PC-9 (cell line): ENCODE measurements at places on chromosomes 7 and 10.

DNA sequence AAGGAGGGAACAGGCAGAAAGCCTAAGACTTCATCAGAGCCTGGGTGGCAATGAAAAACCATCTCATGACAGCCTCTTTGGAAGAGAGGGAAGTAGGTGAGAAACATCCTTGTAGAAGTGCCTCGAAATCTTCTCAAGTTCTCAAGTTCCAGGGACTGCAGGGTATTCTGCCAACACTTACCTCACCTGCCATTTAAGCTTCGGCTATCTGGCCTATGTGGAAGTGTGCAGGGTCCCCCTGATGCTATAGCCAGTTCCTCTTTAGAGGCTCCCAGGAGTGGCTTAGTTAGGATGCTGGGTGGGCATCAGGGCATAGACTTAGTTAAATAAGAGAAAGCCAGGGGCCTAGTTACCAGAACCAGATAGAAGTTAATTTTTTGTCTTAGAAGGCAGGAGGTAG lies 27.0 kb downstream of the ABCC2 start:
- no peak for DNase-seq

- DNase-seq = no peak
Observed at GRCh38 chr7:1092806-1093501, 5.0 kb downstream of the GPER1 start.

DNA sequence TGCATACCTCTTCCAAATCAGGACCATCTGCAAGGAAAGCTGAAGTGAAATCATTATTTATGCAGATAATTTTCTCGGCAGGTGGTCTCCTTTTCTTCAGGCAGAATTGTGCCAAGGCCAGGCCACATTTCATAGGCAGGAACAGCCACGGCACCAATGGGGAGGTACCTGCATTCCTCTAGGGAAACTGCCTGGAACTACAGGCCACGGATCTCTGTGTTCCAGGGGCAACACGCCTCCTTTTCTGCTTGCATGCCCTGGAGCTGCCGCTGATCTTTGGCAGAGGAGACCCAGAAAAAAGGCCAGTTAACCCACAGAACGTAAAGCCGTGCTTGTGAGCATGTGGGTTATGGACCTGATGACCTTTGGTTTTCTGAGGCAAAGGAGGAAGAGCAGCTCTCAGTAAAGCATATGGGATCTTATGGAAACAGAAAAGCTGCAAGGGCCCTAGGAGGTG lies 111.2 kb upstream of the KIAA1217 start:
- DNase-seq = no peak

DNA sequence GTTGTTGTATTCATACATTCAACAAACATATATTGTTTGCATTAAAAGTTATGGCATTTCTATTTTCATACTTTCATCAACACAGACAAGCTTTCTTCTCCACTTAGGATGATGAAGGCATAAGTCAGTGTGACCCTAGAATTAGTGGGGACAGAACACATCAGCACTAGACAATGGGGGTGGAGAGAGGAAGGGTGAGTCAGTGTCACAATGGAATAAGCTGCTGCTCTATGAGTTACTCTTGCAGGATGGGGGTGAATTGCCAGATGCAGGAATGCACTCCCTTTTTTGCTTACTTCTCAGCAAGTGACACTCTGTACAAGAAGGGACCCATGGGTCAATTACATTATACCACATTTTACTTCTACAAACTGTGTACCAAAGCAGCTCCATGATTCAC lies 74.0 kb downstream of the DGKI start:
- DNase-seq = no peak
